ENCODE measurements at places on chromosomes 3 and 15.

GRCh38 chr3:53787016-53787415, 59.2 kb downstream of the CHDH start:
- DNase-seq = no peak

DNA sequence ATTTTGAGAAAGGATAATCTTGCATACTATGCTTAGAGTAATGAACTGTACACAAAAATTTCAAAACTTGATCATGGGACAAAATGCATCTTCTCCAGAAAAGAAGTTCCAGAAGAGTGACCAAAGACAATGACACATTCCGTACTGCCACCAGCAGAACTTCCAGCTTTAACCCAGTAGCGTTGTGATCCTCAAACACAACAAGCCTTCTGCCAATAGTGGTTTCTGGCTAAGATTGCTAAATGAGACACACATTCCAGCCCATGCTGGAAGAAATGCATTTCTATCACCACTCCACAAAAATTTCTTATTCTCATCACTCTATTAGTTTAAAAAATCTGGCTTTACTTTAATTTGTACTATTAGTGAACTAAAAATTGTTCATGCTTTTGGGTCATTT, 334.9 kb downstream of the TBC1D5 start:
- DNase-seq = no peak

DNA sequence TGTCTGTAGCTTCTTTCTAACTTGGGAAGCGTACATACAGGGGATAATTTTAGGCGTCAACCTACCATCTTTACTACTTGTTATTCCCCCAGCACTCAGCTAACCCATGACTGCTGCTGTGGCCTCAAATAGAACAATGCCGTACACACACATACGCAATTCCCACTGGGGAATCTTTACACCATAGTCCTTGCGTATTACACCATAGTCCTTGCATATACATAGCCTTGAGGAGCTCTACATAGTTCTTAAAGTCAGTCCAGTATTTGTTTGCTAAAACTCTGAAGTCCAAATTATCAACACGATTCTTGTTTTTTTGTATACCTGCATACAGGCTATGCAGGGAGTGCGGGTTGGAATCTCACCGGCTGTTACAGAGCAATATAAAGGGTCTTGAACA, 67.2 kb downstream of the CGNL1 start:
- no peak for DNase-seq

DNA sequence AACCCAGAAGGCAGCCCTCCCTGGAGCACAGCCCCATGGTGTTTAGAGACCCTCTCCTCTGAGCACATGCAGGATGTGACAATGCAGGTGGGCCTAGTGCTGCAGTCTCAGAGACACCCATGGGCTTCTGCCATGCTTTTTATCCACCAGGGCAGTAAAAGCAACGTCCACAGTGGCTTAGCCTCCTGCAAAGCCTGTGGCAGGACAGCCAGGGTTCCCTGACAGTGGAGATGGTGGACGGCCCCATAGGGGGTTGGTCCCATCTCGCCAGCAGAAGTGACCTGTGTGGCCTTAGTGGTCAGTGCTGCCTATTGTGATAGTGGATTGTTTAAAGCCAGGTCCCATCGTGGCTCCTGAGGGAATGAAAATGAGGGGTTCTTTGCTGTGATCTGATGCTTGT, 46.6 kb downstream of the APBA2 start:
- no peak for DNase-seq

DNA sequence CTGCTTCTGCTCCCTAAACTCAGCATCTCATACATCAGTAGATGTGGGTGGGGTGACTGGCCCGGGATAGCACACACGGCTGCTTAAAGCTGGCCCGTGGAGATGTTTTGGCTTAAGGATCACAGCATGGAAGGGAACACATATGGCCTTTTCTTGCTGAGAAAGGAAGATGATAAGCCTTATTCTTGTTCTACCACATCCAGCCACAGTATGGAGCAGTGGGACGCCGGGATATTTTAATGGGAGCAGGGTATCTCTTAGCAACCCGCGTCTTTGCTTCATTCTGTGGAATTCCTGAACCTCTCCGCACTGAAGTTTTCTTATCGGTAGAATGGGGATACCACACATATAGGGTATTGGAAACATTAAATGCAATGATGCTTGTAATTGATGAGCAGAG, 94.1 kb upstream of the PROK2 start:
- no peak for DNase-seq

DNA sequence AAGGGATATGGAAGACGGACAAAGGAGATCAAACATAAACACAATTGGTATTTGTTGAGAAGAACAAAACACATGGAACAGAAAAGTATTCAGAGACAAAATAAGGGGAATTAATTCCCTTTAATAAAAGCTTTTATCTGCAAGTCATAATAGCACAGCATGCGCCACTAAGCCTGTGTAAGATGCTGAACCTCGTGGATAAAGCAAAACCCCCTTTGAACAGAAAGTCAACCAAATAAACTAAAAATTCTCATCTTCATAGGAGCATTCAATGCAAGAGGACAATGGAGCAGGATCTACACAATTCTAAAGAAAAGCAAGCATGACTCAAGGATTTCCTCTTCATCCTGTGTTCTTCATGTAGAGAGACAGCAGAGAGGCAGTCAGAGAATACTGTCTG, 274.3 kb upstream of the GOLGA6L4 start:
- no peak for DNase-seq

- no peak for DNase-seq
Measured at GRCh38 chr3:25430935-25431770, 3.1 kb downstream of the RARB start.

- no peak for DNase-seq
Measured at GRCh38 chr3:179186426-179186825, 38.3 kb downstream of the PIK3CA start.

DNA sequence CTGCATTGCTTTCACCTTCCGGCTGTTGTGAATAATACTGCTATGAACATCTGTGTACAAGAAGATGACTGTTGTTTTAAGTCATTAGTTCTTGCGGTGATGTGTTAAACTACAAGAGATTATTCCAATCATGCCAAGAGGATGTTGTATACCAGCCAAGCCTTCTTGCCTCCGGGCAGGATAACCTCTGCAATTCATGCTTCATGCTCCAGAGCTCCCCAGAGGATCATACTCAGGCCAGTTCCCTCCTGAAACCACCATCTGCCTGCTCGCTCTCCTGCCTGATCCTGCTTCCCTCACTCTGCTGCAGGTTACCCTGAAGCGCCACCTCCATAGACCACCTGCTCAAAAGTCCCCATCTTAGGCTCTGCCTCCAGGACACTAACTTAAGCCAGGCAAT, 187.1 kb upstream of the PROK2 start:
- no peak for DNase-seq

DNA sequence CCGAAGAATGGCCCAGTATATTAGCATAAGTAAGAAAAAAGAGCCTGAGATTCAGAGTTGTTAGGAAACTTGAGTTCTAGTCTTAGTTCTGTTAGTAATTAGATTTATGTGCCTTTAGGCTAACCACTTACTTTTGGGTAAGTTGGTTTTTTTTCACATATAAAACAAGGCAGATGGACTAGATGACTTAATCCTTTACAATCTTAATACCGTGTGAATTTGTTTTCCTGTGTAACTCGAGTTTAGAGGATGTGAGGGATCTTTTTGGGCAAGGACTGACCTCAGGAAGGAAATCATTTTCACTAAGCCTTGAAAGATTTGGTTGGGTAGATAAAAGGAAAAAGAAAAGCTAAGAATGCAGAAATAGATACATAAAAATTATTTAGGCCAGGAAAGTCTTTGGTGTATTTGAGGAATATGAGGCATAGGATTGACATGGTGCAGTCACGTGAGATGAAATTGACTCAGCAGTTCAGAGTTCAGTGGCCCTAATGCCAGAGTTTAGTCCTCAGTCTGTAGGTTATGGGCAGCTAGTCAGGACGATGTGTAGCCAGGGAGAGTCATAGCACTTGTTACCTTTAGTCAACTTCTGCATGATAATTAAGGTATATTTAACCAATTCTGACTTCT, 34.6 kb downstream of the PAK2 start:
- no peak for DNase-seq

GRCh38 chr15:74978503-74978902, 16.9 kb upstream of the SCAMP5 start:
- DNase-seq = no peak

- DNase-seq = no peak
Measured at GRCh38 chr15:71052356-71052755, 62.9 kb upstream of the THSD4 start.

DNA sequence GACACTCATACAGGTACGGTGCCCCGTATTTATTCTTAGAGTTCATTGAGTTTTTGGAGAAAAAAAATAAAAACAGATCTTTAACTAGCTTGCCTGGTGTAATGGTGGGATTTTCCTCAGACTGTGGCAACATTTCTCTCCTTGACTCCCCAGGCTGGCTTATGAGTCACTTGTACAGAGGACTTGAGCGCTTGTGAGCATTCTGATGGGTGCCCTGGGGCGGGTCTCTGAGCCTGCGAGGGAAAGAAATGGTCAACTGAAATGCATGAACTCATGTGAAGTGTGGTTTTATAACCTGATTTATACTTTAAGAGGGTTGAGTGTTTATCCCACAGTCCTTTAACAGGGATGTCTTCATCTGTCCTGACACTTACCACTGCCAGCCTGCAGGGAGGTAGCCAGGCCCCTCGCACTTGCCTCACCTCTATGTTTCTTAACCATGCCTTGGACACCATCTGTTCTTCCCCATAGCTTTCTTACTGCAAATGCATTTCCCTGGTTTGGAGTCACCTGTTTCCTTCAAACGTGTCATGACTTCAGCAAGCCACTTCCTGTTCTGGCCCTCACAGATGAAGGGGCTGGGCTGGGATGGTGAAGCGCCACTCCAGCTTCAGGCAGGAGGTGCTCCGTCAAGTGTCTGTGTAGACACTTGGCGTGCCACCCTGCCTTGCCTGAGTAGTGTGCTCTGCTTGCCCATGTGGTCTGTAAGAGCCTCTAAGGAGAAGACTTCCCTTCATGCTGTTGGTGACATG, 118.7 kb downstream of the PDE8A start:
- DNase-seq = no peak

DNA sequence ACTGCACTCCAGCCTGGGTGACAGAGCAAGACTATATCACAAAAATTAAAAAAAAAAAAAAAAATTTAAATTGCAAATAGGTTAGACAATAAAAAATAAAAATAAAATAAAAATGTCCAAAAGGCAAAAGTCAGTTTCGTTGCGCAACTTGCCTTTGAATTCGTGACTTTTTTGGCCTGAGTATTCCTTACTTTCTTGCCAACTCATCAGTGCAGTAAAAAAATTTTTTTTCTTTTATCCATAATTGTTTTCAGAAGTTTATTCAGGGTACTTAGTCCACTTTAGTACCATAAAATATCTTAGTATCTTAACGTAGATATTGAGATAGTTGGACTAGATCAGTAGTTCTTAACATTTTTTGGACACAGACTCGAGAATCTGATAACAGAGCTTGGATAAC, 22.4 kb upstream of the CILP start:
- DNase-seq = no peak

DNA sequence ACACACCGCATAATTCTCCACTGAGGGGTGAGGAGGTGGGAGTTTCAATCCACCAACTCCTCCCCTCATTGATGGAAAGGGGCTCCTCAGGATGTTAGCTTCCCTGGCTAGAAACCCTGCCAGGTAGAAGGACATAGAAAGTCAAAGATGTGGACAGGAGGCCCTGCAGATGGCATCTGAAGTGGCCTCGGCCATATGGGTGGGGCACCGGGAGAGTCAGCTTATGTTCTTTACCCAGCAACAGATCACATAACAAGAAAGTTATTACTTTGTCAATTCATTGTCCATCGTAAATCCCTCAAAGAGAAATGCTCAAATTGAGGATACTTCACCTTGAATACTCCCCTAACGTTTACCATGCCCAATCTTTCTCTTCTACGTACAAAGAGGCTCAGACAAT, 97.3 kb upstream of the ARHGEF3 start:
- no peak for DNase-seq

GRCh38 chr15:69535101-69535638, 82.6 kb downstream of the RPLP1 start:
- no peak for DNase-seq

DNA sequence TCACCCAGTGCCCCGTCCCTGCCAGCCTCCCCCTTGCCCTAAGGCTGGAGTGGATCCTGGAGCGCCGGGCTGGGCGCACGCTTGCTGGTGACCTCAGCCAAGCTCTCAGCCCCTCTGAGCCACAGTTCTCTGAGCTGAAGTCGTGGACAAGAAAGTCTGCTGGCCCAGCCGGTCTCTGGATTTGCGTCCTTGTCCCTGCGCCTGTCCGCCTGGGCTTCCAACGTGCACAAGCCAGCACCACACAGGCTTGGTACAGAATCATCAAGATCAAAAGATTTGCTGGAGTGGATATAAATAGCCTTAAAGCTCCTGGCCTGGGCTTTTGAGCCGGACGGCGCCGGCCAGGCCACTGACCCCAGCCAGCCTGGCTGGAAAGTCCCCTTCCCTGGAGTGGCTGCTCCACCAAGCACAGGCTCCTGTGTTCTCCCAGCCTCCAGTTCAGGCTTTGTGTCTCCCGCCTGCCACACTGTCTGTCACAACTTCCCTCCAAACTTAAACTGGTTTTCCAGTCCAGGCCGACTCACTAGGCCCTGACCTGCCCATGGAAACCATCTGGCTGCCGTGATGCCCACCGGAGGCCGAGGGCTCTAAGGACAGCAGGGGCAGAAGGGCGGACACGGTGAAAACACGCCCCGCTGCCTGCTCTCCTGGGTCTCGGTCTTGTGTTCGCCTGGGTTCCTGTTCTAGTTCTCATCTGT, 156.2 kb downstream of the NUP210 start:
- no peak for DNase-seq

- no peak for DNase-seq
Measured at GRCh38 chr15:58331560-58331912, 100.3 kb upstream of the LIPC start.

GRCh38 chr15:41870689-41871081, 23.2 kb downstream of the SPTBN5 start:
- DNase-seq = no peak

DNA sequence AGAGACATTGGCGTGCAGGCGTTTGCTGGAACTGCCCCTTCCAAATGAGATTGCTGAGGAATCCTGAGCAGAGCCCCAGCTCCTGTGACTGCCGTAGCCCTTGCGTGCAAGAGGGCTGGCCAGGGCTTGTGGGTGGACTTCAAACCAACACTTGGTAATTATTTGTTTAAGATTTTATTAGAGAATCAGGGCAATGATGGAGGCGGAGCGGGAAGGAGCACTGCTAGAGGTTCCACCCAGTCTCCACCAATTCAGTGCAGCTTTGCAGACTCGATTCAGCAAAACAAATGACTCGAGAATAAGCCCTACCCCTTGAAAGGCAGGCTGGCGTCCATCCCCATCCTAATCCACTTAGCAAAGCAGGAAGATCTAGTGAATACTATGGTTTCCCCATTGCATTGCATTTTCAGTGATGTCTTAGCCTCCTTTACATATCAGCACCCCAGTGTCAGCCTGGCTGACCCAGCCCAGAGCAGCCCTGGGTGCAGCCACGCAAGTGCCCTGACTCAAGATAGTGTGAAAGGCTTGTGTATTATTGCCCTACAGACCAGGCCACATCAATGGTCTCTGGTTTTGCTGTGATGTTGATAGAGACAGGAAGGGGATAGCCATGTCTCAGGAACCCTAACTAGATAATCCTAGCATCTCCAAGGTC, 26.0 kb downstream of the GLDN start:
- DNase-seq = no peak

- no peak for DNase-seq
Measured at GRCh38 chr15:74571191-74571590, 30.2 kb downstream of the ARID3B start.

GRCh38 chr15:28114721-28115622, 15.9 kb upstream of the OCA2 start:
- no peak for DNase-seq

Measured in central memory CD8-positive, alpha-beta T cell (primary cell).